ENCODE measurements at places on chromosomes 7 and 10.

DNA sequence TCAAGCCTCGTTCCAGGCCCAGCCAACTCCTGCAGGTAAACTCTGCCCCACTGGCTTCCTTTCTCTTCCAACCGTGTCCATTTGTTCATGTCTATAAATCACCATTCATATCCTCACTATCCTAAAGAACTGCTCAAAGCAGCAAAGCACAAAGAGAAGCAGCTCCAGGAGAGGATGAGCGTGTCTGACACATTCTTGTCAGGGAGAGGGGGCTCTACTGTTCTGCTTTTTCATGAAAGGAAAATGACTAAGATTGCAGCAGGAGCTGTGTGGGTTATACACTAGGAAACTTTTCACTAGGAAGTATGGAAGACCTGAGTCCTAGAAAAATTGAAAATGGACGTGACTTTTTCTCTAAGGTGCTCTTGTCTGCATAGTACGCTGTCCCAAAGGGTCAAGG lies 16.7 kb downstream of the AGFG2 start:
- DNase-seq, result no peak

DNA sequence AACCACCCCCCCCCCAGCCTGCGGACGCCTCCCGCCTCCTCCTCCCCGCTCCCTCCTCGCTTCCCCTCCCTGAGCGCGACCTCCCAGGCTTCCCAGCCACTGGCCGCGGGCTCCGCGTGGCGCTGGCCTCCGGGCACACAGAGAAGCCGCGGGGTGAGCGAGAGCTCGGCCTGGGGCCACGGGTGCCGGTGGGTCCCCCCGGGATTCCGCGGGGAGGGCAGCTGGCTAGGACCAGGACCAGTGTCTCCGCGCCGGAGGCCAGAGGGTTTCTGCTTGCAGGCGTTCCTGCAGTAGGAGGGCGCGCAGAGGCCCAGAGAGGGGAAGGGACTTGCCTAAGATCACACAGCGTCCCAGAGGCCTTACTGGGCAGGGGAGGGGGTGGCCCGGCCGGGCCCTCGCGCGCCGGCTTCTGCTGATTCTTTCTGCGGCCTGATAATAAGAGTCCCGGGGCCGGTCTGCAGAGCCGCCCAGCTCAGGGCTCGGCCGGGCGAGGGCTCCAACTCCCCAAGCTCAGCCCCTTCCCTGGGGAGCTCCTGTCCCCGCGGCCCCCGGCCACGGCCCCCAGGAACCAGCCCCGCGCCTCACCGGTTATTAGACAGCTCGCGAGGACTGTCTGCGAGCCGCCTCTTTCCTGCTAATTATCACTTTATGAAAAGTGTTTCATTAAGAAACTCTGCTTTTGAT lies 10.1 kb downstream of the UNCX start:
- no peak for DNase-seq

GRCh38 chr10:31557854-31558253 lies 238.8 kb downstream of the ZEB1 start:
- DNase-seq, result no peak

DNA sequence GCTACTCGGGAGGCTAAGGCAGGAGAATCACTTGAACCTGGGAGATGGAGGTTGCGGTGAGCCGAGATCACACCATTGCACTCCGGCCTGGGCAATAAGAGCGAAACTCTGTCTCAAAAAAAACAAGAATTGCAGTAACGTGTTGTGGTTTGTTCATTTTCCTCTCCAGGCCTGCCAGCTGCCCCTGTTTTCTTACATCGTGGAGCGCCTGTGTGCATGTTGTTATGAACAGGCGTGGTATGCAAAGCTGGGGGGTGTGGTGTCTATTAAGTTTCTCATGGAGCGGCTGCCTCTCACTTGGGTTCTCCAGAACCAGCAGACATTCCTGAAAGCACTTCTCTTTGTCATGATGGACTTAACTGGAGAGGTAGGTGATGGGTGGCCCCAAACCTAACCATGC lies 52.1 kb downstream of the TRRAP start:
- DNase-seq, result no peak

DNA sequence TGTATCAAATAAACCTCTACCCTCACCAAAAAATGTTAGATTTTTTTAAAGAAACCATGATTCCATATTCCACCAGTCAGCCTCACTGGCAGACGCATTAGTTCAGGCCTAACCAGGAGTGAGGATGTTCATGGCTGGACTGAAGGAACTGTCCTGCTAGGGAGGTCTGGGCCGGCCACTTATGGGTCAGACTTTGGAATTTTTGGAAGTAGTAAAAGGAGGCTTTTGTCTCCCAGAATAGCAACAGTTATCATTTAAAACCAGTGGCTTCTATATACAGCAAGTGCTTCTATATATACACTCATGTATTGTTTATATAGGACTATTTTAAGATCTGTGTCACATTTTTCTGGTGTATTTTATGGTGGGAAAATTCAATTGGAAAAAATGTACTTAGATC lies 120.5 kb downstream of the CNNM2 start:
- DNase-seq, result no peak

GRCh38 chr7:155815332-155816191 lies 3.3 kb upstream of the SHH start:
- peak; percentile 32 for DNase-seq

DNA sequence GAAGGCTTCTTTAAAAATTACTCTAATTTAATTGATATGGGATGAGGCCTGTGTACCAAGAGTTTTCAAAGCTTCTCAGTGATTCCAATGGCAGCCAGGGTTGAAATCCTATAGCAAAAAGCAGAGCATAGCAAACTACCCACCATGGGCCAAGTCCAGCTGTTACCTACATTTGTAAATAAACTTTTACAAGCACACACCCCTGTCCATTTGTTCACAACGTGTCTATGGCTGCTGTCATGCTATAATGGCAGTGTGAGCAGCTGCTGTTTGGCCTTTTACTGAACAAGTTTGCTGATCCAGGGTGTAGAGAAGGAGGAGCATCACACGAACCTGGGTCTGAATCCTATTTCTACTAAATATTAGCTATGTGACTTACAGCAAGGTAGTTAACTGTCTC lies 50.0 kb downstream of the NPY start:
- no peak for DNase-seq

DNA sequence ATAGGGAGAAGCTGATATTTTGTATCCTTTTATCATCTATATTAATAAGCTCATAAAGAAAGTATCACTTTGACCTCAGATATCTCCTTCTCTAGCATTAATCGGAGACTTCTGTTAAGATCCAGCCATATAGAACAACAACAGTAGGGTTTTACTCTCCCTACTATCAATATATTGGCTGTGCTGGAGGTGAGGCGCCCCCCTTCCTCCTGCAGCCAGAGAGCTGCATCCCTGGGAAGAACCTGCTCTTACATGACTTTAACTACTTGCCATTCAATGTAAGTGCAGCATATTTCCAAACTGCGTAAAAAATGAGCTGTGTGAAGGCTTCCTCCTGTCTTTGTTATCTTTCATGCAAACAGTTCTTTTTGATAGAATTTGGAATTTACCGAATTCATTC lies 247.8 kb downstream of the SDK1 start:
- no peak for DNase-seq

DNA sequence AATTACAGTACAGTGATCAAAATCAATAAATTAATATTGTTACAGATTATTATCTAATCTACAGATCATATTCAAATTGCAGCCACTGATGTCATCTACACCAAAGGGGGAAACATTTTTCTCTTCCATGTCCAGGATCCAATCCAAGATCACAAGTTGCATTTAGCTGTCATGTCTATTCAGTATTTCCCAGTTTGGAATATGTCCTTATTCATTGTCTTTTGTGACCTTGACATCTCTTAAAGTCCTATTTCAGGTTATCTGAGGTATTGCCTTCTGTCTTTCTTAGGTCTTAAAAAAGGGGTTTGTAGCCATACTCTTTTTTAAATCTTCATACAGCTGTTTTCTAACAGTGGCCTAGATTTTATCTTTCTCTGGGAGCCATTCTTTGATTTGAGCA lies 93.3 kb downstream of the MLLT10 start:
- DNase-seq, result no peak

GRCh38 chr7:87608431-87608830 lies 7.7 kb upstream of the ABCB1 start:
- DNase-seq, result no peak

- DNase-seq, result no peak
These were observed 51.3 kb downstream of the PRTFDC1 start for GRCh38 chr10:24900888-24901685.

DNA sequence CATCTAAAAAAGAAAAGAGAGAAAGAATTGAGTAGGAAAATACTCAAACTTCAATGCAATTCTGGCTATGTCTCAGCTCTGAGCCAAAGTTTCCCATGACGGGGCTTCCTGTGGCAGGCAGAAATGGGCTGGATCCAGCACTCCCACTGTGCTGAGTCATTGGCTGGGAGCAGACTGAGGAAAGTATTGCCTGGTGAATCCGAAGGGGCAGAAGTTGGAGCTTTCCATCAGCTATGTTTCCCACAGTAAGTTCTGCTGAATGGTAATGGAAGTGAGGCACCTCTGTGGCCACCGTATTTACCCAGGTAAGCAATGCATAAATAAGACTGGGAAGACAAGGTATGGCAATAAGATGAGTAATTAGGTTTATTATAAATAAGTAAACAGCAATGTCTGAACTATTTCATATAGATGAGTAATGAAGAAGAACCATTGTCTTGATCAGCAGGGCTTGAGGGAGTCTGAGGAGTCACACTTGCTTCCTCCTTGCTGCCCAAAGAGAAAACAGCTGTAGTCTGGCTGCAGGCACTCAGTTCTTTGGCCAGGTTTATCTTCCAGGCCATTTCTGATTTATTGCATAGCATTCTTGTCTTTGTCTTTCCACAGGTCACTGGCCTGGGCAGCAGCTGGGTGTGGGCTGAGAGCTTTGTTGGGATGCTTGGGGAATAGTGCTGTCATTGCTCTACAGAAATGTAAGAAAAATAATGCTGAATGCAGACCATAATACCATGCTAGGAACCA lies 255.3 kb downstream of the DNAJB9 start:
- DNase-seq, result no peak

GRCh38 chr7:36943591-36944435 lies 219.5 kb upstream of the AOAH start:
- DNase-seq, result no peak

DNA sequence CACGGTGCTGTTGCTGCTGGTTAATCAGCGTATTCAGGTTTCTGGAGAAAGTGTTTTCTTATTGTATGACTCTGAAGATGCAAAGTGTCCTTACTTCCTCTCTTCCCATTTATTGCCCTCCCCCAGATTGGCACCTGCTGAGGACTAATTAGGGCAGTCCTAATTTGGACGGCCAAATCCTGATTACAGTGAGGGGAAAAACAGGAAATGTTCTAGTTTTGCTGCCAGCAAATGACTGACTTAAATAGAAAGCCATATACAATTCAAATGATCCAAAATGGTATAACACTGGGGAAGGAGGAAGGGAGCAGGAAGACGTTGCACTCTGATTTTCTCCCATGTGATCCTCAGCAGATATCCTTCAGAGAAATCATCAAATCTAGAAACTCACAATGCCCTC lies 222.4 kb upstream of the LRGUK start:
- DNase-seq, result no peak

DNA sequence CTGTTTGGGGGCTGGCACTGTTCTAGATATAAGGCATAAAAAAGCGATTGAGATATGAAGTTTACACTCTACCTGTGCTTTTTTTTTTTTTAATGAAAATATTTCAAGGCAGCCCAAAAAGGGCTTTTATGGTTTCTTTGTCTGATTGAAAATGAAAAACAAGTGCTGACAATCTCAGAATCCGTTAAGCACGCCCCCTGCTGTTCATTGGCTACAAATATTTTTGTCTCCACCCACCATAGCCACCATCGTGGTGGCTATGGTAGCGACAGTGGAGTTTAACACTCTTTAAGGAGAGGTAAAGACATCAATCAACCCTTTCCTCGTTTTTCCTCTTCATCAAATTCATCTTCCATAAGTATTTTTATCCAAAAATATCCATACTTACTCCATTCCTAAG lies 94.2 kb downstream of the CD36 start:
- no peak for DNase-seq

DNA sequence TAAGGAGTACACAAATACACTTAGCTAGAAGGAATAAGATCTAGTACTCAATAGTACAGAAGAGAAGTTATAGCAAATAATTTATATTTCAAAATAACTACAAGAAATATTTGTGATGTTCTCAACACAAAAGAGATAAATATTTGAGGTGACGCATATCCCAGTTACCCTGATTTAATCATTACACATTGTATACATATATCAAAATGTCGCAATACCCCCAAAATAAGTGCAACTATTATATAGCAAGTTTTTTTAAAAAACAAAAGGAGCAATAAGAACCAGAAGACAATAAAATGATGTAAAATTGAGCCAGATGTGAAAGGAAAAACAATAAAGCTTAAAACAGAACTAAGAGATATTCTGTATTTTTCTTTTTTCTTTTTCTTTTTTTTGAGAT lies 59.3 kb upstream of the KIAA1217 start:
- DNase-seq, result no peak

DNA sequence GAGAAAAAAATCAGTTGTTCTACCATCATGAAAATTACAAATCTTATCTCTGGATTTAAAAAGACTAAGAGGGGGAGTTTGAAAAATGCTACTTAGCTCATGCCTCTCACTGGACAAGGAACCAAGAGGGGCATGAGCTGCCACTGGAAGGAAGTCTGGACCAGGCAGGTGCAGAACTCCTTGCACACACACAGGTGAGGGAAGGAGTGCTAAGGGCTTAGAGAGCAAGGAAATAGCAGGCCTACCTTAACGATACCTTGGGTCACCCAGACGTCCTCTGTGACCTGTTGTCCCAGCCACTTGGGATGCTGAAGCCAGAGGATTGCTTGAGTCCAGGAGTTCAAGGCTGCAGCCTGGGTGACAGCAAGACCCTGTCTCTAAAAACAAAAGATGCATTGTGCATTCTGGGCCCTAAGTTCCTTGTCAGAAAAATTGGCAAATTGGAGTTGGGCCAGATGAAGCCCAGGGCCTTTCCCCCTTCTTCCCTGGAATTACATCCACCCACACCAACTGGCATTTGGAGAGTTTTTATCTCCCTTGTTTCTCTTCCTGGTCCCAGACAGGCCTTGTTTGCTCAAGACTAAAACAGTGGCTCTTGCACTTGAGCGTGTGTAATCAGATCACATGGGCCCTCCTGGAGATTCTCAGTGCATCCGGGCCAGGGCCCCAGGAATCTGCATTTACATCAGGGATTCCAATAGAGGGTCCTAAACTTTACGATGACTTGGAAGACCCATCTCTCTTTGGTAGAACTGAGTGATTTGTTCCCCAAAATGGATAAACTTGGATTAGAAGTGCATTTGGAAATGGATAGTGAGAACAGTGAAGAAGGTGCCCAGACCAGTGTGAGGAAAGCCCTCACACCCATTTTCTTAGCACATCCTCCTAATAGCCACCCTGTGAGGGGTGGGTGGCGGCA lies 3.0 kb downstream of the DDIT4 start:
- DNase-seq, result no peak

GRCh38 chr10:111114758-111115500 lies 38.1 kb downstream of the ADRA2A start:
- no peak for DNase-seq

All from stimulated activated CD8-positive, alpha-beta memory T cell treated with anti-CD3 and anti-CD28 coated beads, Interleukin-4, amount 100 ng/mL, for 1 hour (primary cell).